ENCODE measurements at places on chromosomes 2 and 18. TPM values are rescaled to one million over a fixed set of nuclear protein-coding genes. Genes with fewer than 3 reads are reported as not detected.

Gene ELAC1
- total RNA-seq, result 5.2 TPM

Gene RAB27B
- total RNA-seq, result 1.4 TPM

Gene ANKRD29
- total RNA-seq, result 8.9 TPM

Gene ACTR3
- total RNA-seq, result 351 TPM

Gene EPHA4
- total RNA-seq, result 110 TPM

Gene TUBA3D
- not detected for total RNA-seq

Gene ABCG5
- total RNA-seq, result not detected

Gene GAL3ST2
- not detected for total RNA-seq

Gene ACMSD
- not detected for total RNA-seq

Gene FOXI3
- not detected for total RNA-seq

Gene CYS1
- total RNA-seq, result 1.1 TPM

Gene ANKRD30BL
- total RNA-seq, result not detected

Measured in H4 (cell line).